A549 (cell line): ENCODE measurements at places on chromosomes 7 and 10. TPM values are rescaled to one million over a fixed set of nuclear protein-coding genes. Genes with fewer than 3 reads are reported as not detected.

DNA sequence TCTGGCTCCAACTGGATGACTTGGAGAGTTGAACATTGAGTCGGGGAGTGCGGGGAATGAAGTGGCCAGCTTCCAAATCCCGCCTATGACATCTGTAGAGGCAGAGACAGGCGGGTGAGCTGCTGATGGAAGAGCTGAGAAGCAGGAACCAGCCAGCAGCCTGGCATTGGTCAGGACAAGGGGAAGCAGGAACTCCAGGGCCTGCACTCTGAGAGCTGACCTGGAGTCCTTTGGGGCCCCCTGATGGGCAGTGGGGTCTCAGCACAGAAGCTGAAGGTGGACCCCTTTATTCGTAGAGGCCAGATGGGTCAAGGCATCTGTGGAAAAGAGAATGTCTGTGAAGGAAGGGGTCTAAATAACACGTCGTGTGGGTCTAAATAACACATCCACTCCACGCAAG, 57.0 kb downstream of the SEC61G start:
- DNase-seq = no peak

DNA sequence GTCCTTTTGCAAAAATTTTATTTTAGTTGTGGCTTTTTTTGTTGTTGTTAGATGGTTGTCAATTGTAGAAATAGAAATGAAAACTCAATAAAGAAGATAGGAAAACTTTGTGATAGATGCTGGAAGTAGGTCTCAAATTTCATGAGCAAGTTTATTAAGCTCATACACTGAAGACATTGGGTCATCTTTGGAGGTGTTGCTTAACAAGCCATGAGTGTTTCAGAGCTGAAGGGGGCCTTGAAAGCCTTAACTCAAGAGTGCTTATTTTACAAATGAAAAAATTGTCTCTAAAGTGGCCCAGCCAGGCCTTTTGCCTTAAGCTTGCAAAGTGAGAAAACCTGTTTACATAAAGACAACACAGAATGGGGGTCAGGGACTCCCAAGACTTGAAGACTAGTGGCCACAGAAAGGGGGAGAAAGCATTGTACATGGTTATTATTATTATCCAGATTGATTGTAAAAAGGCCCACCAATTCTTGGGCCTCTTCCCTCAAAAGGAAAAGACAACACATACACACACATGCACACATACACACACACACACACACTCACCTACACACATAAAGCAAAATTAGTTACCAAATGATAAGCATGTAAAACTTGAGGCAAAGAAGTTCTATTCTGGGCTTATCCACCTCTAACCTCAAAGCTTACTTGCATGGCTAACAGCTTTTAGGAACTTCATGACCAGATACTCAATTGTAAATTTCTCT, 49.7 kb upstream of the GLCCI1 start:
- no peak for DNase-seq

- DNase-seq = no peak
These were observed 325.6 kb upstream of the KAT6B start for GRCh38 chr10:74500816-74501215.

- DNase-seq = no peak
These were observed 19.4 kb upstream of the PDCD4 start for GRCh38 chr10:110852255-110852896.

DNA sequence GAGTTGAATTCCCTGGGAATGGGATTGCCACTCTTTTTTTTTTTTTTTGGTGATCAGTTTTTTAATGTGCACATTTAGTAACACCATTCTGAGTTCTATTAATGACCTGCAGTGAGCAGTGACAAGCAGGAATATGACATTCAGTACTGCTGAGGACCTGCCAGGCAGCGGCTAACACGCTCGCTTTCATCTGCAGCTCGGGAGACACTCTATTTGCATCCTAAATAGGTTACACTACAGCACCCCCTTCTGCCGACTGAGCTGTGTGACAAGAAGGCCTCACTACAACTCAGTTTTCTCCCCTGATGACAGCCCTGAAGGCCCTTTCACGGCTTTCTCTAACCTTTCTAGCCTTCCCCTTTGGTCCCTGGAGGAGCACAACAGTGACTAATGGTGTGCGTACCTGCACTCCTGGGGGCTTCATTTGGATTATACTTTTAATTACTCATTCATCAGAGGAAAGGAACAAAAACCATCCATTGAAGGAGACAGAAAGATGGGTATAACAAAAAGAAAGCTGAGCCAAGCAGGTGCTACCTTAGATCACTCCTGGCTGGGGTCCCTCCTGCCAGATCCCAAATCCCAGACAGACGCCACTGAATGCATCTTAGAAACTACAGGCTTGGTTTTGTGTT, 872.4 kb downstream of the LRMDA start:
- peak; percentile 71 for DNase-seq

DNA sequence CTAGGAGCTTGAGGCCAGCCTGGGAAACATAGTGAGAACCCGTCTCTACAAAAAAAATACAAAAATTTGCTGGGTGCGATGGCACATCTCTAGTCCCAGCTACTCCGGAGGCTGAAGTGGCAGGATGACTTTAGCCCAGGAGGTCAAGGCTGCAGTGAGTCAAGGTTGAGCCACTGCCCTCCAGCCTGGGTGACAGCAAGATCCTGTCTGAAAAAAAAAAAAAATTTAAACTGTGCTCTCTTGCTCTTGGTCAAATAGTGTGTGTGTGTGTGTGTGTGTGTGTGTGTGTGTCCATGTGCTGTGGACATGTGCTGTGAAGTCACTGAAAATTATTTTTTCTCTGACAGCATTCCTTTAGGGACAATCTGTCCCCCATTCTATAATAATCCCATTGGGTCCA, 62.1 kb upstream of the TCF7L2 start:
- no peak for DNase-seq

DNA sequence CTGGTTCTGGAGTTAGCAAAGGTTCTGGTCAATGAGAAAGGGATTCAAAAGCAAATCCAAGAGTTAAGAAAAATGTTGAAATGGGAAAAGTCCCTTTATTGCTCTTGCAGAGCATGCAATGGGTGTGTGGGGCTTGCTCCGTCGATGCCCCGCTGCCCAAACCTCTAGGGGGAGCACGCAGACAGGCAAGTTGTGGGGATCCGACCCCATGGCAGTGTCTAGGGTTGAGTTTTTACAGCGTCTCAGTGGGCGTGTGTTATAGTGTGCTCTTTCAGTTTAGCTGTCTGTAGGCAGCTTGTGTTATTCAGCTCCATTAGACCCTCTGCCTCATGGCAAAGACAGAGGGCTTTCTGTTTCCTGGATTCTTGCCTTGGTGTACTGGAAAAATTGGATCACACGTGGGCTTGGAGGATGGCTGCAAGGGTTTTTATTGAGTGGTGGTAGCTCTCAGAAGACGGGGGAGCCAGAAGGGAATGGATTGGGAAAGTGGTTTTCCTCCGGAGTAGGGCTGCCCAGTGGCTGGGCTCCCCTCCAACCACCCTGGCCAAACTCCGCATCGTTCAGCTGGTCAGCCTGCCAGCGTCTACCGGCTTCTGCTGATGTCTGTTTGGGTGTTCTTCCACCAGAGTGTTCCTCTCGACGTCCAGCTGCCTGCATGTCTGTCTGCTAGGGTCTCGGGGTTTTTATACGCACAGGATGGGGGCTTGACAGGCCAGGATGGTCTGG, 102.3 kb upstream of the PLXDC2 start:
- DNase-seq = no peak

GRCh38 chr10:107425931-107426553, 261.5 kb upstream of the SORCS1 start:
- no peak for DNase-seq

DNA sequence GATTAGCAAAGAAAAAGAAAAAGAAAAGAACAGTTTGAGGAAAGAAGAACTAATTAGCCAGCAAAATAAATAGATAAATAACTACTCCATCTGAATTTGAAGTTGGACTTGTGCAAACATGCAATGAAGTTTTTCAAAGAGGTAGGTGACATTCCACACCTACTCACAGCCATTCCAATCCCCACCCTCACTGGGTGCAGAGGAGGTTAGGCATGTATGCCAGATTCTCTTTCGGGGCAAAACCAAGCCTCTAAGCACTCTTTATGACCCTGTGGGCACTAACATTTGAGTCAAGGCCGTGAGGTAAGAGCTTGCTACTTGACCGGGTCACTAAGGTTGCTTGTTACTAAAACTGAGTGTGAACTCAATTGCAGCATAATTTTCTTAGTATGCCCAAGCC, 108.4 kb upstream of the SEMA3A start:
- peak; percentile 23 for DNase-seq

- DNase-seq = no peak
These were observed 21.6 kb downstream of the DKK1 start for GRCh38 chr10:52335665-52336064.

- DNase-seq = no peak
These were observed 29.8 kb downstream of the SNX10 start for GRCh38 chr7:26321435-26321834.

DNA sequence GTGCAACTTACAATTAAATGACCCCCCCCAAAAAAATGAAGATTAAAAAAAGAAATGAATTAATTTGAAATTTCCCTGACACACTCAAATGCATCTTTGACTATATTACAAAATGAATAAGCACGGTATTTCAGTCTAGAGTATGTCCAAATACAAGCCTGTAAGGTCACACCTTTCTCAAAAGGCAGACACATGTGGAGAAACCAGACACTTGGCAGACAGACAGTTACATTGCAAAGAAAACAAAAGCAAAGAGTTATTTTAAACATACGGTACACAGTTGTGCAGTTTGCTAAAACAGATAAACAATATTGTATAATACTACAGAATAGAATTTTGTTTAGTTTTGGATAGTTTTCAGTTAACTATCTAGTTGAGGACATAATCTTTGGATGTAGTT, 153.0 kb downstream of the ATE1 start:
- no peak for DNase-seq

DNA sequence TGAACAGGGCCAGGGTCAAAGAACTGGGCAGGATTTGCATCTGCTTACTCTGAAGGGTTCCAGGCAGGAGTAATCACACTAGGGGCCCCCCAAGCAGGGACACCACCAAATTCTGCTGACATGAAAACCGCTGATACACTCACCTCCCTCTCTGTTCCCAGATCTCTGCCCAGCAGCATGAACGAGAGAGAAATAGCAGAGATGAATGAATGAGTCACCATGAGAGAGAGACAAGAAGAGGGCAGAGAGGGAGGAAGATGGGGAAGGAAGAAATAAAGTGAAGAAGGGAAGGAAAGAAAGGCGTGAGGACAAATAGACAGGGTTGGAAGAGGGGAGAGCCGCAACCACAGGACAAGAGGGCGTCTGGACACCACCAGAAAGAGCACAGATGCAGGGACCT, 285.9 kb upstream of the NEBL start:
- no peak for DNase-seq

GRCh38 chr10:1287971-1288401, 231.8 kb downstream of the WDR37 start:
- DNase-seq = no peak

The CRYGN gene
- polyA plus RNA-seq = 0.07 TPM in 1 of 3 replicates, not detected in the others

The VENTX gene
- polyA plus RNA-seq = not detected in 3 replicates

The FOXI2 gene
- not detected in 3 replicates for polyA plus RNA-seq

The GIMAP7 gene
- polyA plus RNA-seq = not detected in 3 replicates

The CFAP69 gene
- 1.6 to 1.9 TPM (median 1.6 TPM) in 3 replicates for polyA plus RNA-seq

The SPDYE16 gene
- polyA plus RNA-seq = not detected in 3 replicates

The HECW1 gene
- 11.3 to 12.5 TPM (median 12.2 TPM) in 3 replicates for polyA plus RNA-seq

The ANLN gene
- polyA plus RNA-seq = 70.9 to 84.4 TPM (median 72.9 TPM) in 3 replicates

The CCDC136 gene
- 3.6 to 7.3 TPM (median 4.7 TPM) in 3 replicates for polyA plus RNA-seq

The CAV2 gene
- polyA plus RNA-seq = 142 to 159 TPM (median 156 TPM) in 3 replicates

The OR2A42 gene
- not detected in 3 replicates for polyA plus RNA-seq

The SLC25A13 gene
- polyA plus RNA-seq = 31.3 to 32.7 TPM (median 32.2 TPM) in 3 replicates

The PALD1 gene
- polyA plus RNA-seq = 5.2 to 5.7 TPM (median 5.5 TPM) in 3 replicates

The KEL gene
- polyA plus RNA-seq = not detected in 3 replicates

The ACTL6B gene
- polyA plus RNA-seq = not detected in 3 replicates

The INMT gene
- 0.03 TPM in 1 of 3 replicates, not detected in the others for polyA plus RNA-seq
